ENCODE measurements at places on chromosomes 4 and X.

GRCh38 chrX:70026851-70027200 lies 22.9 kb downstream of the AWAT2 start:
- no peak for DNase-seq

DNA sequence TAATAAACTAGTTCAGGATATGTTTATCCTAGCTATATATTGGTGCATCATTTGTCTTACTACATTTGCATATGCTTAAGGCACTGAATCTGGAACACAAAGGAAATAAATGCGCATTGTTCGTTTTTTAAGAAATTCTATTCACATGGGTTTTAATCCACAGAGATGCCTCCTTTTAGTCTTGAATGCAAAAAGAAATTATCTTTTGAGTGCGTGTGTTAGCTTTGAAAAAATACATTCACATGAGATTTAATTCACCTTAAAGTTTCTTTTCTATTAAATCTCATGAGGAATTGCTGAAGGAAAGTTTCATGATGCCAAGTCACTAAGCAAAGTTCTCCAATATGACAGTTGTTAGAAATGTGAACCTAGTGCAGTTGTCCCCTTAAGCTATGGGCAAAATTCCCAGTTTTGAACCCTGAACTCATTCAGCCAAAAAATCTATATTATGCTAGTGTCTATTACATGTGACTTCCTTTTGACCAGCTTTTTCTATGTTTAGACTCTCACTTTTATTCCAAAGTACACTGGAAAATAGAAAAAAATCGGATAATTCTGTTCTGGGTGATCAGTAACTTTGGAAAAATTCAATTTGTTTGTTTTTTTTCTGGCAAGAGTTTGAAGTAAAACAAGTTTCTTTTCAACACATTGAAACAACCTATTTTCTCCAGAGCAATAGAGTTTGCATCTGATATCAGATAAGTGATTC lies 426.2 kb upstream of the MAGEB2 start:
- no peak for DNase-seq

DNA sequence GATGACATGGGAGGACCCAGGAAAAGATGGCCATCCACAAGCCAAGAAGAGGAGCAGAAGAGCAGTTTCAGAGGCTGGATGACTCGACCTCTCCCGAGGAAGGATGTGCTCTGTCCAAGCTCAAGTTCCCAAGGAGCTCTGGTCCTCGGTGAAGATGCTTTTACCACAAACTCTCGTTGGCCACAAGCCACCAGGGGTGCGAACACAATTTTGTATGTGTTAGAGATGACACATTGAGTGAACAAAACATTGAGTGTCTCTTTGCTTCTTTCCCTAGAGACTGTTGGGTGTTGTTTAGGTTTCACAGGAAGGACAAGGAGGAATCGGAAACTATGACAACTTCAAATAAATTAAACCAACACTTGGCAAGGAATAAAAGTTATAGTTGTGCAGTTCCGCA lies 26.3 kb downstream of the FGFBP1 start:
- no peak for DNase-seq

- DNase-seq: no peak
Observed at GRCh38 chr4:84529169-84529751, 30.2 kb upstream of the NKX6-1 start.

GRCh38 chrX:47174846-47175587 lies 18.6 kb upstream of the UBA1 start:
- DNase-seq: no peak

DNA sequence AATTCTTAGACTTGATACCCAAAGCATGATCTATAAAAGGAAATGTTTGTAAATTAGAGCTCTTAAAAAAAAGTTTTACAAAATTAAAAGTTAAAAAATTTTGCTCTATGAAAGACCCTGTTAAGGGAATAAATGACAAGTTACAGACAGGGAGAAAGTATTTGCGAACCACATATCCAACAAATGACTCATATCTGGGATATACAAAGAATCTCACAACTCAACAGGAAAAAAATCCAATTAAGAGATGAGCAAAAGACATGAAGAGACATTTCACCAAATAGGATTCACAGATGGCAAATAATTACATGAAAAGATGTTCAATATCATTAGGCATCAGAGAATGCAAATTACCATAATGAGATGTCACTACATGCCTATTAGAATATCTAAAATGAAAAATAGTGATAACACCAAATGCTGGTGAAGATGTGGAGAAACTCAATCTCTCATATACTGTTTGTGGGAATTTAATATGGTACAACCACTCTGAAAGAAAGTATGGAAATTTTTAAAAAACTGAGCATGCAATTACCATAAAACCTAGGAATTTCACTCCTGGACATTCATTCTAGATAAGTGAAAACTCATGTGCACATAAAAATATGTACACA lies 100.8 kb upstream of the EOLA2 start:
- DNase-seq: no peak

GRCh38 chr4:128854433-128854832 lies 44.9 kb downstream of the JADE1 start:
- DNase-seq: no peak

- DNase-seq: no peak
Observed at GRCh38 chr4:186820391-186820891, 96.8 kb upstream of the FAT1 start.

- no peak for DNase-seq
Observed at GRCh38 chr4:151804086-151804630, 43.4 kb upstream of the GATB start.

DNA sequence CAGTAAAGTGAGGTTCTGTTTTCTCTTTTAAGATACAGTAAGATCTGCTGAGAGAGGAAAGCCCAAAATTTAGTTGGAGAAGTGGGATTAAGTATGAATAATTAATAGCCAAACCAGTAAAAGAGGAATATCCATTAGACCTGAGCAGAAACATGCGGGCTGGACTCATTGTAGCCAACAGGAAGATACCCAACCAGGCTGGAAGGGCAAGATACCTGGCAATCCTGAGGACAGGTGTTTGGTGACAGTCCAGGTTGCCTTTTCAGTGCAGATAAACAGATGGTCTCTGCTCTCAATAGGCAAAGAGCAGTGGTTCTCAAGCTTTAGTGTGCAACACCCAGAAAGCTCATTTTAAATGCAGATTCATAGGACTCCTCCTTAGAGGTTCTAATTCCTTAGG lies 980.8 kb upstream of the GRID2 start:
- no peak for DNase-seq

- DNase-seq: no peak
Observed at GRCh38 chr4:51895816-51896408, 53.0 kb downstream of the DCUN1D4 start.

DNA sequence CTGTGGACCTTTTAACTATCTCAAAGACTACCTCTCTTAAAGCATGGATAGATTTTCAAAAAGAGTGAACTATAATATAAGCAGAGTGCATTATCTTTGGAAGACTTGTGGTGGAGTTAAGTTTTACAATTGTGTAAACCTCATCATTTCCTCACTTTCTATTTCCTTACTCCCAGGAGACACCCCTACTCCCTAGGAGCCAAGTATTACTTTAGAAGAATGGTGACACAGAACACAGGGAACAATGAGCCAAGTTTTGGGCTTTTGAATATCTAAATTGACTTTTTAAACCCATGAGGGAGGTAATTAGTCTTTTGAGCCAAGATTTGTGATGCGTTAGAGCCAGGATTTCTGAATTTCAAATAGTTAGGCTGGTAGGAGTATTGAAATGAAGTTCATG lies 78.9 kb upstream of the UNC5C start:
- no peak for DNase-seq

GRCh38 chr4:99755223-99755944 lies 61.2 kb upstream of the DAPP1 start:
- no peak for DNase-seq

DNA sequence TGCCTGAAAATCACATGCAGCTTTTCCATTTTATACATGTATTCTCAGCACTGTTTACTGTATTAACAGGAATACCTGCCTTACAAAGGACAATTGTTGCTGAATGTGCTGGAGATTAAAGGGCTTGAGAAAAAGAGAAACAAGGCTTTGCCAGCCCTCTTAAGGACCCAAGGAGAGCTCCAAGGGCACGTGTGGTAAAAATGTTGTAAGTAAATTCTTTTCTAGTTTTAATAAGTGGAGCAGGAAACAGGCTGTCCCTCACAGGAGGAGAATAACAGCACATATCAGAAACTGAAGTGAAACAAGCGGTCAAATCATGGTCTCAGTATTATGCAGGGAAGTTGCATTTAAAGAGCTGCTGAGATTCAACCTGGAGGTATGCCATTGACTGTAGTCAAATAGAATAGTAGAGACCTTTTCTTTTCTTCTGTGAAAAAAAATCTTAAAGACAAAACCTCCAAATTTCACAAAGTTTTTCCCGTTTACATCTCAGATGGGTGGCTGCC lies 18.5 kb downstream of the IGFBP7 start:
- DNase-seq: no peak

DNA sequence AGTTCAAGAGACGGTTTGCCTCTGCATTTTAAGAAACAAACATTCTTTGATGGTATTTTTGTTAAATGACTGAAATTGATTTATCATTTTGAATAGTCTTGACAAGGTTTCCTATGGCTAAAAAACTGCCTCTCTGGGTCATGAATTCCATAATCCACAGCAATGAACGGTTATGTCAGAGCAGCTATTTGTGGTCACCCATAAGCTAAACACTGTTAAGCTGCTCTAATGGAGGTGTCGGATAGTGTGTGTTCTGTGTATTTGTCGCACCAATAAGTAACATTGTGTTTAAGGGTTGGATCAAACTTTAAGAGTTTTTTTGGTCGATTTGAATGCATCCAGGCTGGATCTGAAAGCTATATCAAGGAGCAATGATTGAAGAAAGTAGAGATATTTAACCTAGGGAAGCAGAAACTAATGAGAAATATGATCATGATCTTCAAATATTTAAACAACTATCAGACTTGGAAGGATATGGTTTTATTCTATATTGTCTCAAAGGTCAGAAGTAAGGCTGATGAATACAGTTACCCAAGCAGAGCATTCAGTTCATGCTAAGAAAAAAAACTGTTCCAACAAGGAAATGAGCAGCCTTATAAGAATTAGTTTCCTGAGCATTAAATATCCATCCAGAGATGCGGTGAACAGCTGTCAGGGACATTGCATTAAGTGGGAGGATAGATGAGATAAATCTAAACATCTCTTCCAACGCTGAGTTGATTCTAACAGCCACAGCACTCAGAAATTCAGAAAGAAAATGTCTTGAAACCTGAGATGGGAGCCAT lies 232.3 kb upstream of the RPS6KA3 start:
- DNase-seq: no peak

GRCh38 chr4:138437263-138437851 lies 195.2 kb upstream of the SLC7A11 start:
- no peak for DNase-seq

DNA sequence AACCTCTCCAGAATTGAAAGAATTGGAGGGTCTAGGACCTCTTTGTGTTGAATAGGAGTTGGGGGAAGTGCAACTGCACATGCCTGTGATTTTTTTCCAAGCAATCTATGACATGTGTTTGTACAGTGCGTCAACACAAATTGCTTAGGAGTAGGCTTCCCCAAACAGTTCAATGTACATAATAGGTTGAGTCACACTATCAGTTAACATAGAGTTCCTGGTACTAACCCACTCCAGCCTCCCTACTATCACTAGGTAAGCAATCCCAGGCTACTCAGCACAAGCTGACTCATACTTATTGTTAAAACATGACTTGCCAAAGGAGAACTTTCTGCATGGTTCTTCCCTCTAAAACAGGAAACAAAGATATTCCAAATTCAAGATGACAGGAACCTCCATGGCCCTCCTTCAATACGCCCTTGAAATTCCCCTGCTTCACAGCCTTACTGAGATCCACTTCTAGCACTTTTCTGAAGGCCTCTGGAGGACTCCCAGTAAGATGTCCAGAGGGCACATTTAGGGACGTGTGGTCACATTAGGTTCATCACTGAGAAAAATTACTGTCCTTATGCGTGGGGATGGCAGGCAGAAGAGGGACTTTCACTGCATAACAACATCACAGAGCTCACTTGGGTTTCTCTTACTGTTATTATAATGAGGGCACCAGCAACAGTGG lies 8.4 kb upstream of the VSIG1 start:
- DNase-seq: no peak

DNA sequence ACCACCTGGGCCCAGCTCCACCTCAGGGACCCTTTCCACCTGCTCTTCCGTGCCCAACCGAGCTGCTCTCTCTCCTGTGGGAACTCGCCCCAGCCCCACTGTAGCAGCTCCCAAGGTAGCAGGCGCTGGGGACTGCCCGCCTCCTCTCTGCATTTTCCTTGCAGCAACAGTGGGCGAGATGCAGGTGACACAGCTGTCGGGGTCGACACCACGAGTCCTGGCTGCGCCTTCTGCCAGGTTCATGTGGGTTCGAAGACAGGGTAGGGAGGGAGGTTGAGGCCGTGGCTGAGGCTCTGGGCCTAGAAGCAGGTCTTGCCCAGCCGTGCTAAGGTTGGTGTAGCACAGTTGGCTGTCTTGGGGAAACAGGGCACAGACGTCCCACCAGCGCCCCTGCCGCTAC lies 245.2 kb upstream of the FSTL5 start:
- DNase-seq: no peak

DNA sequence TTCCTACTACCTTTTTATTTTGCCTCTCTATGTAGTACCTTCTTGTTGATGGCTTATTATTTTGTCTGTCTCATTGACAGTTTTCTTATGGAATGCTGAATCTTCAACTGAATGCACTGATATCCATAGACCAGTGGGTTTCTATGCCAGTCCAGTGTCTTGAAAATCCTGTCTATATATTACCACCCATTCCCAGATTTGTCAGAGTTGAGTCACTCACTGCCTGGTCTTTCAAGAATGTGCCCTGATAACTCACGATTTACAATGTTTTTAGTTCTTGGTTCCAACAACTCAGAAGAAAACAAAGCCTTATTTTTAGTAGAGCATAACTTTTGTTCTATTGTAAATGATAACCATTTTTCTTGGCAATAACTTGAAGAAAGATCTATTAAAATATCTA lies 606.0 kb upstream of the PITX2 start:
- no peak for DNase-seq

- no peak for DNase-seq
Observed at GRCh38 chr4:63036159-63036866, 1372.9 kb downstream of the TECRL start.

DNA sequence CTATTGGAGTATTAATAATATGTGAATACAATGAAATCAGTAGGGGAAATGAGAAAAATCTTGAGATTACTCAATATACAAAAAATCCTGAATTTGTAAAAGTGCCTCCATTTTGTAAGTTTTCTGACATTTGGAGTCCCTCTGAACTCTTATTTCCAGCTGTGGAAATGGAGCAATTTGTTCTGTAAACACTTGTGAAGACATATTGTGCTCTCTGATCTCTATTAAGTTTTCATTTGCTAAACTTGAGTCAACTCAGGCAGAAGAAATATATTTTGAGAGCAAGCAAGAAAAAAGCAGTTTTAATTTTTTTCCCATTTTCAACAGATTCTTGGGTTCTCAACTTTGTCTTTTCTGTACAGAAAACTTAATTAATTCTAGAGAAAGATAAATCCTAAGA lies 51.4 kb upstream of the PCDH18 start:
- no peak for DNase-seq

DNA sequence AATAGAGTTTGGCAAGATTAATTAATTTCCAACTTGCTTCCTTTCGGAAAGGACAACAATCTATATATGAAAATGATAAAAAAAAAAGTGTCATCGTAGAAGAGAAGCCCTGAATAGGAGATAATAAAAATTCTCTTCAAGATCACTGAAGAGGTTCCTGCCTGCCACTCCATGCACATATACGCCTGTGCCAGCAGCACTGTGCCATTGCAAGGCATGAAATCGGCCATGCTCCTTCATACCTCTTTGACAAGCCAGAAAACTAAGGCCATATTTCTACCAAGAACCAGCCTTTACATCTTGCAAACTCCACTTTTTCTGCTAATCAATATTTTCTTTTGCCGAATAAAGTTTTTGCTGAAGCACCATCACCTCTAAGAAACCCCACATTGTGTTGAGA lies 365.5 kb downstream of the CXXC4 start:
- no peak for DNase-seq

Data from cortex of kidney (tissue), 1 donor.